ENCODE measurements at places on chromosomes 12 and 14.
A peak's percentile ranks its signal among the peaks of the same experiment; 100 is the strongest.

DNA sequence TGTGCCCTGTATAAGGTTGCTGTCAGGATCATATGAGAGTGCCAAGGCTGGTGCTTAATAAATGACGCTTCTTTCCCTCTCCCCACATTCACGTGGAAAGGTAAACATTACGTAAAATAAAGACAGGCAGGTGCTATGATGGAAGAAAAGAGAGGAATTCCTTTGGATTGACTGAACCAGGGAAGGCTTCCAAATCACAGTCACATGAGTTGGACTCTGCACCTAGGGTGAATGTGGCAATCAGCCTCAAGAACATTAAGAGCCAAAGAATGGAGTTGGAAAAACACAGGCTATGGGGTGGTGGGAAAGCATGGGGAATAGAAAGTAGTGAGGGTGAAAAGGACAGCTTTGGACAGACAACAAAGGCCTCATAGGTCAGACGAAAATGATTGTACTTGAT, 473.1 kb downstream of the VRK1 start:
- DNase-seq, result no peak

DNA sequence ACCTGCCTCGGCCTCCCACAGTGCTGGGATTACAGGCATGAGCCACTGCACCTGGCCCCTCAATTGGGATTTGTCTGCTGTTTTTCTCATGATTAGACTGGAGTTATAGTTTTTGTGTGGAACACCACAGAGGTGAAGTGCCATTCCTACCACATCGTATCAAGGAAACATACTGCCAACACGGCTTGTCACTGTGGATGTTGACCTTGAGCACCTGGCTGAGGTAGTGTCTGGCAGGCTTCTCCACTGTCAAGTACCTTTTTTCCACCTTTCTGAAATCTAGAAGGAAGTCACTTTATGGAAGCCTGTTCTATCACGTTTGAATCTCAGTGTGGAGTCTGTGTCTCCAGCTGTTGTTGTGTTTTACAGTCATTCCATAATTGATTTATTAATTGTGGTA, 21.4 kb upstream of the SEL1L start:
- DNase-seq, result no peak

GRCh38 chr14:72165229-72165698, 233.0 kb downstream of the RGS6 start:
- no peak for DNase-seq

DNA sequence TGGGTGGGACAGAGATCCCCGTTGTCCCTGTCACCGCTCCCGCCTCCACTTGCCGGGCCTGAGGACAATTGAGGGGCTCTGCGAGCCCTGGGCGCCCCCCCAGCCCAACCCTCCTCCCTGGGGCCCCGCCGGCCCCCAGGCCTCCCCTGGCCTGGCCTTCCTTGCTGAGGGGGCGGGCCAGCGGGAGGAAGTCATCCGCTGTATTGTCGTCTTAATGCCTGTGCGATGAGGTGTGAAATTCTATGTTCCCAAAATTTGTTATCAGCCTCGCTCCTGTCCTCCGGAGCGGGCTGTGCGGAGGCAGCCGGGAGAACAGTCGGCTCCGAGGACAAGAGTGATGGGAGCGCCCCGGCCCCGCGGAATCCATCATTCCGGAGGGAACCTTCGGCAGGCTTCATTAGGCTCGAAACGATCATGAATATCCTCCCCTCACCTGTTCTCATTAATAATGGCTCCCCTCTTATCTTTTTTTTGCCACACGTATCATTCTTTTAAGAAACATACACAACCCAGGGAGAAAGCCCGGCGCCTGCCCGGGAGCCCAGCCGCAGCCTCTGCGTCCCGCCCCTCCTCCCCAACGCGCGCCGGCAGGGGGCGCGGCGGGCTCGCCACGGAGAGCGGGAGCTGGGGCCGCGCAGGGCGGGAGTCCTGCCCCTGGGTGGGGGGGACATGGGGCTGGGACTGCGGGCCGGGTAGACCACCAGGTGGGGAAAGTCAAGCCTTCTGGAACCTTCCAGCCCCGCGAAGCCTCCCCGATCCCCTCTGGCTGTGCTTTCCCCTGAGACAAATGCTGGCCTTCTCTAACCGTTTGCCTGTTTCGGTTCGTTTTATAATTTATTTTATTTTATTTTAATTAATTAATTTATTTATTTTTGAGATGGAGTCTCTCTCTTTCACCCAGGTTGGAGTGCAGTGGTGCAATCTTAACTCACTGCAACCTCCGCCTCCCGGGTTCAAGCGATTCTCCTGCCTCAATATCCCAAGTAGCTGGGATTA, 17.1 kb upstream of the DLK1 start:
- DNase-seq, result no peak

- no peak for DNase-seq
These were observed 93.9 kb downstream of the KSR2 start for GRCh38 chr12:117874842-117875434.

DNA sequence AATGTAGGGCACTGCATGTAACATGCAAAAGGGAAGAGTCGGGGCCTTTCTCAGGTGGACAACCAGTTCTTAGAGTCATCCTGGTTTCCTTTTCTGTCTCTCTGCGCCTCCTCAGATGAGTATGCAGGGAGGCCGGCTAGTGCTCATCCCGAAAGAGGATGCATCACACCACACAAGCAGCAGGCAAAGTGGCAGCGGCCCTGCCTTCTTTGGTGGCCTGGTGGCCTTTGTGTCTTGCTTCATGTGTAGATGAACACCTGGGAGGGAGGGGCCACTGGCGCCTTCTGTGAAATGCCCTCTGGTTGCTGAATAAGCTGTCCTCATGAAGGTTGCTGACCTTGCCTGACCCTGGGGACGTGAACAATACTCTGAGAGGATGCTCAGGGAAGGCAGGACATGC, 18.0 kb downstream of the SLC24A4 start:
- no peak for DNase-seq

DNA sequence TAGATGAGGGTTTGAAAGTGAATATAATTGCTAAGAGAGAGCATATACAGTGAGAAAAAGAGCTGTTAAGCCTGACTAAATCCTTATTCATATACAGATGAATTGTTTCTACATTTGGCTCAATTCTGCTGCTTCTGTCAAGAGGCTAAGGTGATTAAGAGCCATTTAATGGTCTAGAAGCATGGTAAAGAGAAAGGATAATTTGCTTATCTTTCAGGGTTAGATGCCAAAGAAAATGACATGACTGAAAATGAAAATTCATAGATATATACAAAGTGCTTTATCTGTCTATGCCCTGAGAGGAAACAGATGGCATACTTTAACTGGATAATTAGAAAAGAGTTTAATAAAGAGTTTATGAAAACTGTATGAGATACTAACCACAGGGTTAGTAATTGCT, 834.9 kb downstream of the SLC6A15 start:
- no peak for DNase-seq

- no peak for DNase-seq
These were observed 216 bp downstream of the IKBIP start for GRCh38 chr12:98644433-98644711.

- peak; percentile 74 for DNase-seq
These were observed at the start of gene BIN2 for GRCh38 chr12:51323966-51324895. Gene BIN2, minus strand, starts transcription at chr12:51324174. Its CDS starts 72 bp downstream, at chr12:51324102.

GRCh38 chr12:117468016-117468415, 106.6 kb upstream of the NOS1 start:
- DNase-seq, result no peak

GRCh38 chr12:129467726-129468125, 436.1 kb downstream of the TMEM132D start:
- no peak for DNase-seq

- DNase-seq, result no peak
These were observed 202.6 kb upstream of the AVPR1A start for GRCh38 chr12:63353559-63353958.

DNA sequence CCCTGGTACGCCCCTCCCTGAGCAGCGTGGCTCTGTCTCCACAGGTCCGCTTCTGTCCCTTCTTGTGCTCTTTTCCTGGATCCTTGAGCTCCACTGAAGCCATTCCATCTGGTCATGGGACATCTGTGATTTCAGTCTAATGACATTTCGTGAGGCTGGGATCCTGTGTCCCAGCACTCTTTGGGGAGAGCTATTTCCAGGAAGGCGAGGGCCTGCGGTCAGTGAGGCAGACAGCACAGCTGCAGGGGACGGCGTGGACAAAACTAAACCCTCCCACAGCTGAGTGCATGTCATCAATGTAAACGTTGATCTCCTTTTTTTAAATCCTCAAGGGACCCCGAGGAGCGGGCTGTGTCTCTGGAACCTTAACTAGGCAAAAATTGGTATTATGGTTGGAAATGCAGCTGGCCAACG, 127.7 kb downstream of the DACT1 start:
- DNase-seq, result no peak

DNA sequence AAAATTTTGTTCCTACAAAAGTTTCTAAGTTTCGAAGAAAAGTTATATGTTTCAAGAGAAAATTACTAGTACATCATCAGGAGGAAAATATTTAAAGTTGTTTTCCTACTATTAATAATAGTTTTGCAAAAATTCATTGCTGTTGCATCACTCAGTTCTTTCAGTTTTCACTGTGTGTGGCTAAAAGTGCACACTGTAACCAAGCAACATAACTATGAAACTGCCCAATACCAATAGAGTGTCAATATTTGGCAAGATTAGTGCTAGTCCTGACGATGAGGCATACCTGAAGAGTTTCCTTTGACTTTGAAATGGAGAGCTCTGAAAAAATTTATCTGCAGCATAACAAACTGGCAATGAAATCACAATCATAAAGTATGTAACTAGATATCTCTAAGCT, 194.3 kb downstream of the CPNE8 start:
- DNase-seq, result no peak

DNA sequence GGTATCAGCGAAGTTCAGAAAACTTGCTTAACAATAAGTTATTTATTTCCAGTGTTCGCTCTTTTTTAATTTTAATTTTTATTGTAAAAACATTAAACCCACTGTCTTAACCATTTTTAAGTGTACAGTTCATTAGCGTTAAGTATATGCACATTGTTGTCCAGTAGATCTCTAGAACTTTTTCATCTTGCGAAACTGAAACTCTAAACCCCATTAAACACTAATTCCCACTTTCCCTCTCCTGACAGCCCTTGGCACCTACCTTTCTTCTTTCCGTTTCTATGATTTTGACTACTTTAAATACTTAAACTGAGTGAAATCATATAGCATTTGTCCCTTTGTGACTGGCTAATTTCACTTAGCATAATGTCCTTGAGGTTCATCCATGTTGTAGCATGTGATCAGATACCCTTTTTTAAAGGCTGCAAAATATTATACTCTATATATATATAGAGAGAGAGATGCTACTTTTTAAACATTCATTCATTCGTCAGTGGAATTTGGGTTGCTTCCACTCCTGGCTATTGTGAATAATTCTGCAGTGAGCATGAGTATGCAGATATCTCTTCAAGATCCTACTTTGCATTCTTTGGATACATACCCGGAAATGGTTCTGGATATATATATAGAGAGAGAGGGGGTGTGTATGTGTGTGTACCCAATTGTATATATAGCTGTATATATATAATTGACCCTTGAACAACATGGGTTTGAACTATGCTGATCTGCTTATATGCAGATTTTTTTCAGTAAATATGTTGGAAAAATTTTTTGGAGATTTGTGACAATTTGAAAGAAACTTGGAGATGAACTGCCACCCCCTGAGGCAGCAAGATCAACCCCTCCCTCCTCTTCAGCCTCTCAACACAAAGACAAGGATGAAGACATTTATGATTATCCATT, 74.7 kb upstream of the EVL start:
- no peak for DNase-seq

DNA sequence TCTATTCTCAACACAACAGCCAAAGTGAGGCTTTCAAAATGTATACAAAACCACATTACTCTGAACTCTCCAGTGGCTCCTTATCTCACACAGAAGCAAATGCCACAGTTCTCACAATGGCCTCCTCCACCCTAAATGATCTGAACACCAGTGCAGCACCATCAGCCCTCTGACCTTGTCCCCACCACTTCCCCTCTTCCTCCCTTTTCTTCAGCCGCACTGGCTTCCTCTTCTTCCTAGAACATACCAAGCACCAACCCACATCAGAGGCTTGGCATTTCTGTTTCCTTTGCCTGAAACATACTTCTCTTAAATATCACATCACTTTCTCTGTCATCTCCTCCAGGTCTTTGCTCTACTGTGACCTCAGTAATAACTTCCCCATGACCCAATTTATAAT, 66.3 kb downstream of the GPR135 start:
- no peak for DNase-seq

DNA sequence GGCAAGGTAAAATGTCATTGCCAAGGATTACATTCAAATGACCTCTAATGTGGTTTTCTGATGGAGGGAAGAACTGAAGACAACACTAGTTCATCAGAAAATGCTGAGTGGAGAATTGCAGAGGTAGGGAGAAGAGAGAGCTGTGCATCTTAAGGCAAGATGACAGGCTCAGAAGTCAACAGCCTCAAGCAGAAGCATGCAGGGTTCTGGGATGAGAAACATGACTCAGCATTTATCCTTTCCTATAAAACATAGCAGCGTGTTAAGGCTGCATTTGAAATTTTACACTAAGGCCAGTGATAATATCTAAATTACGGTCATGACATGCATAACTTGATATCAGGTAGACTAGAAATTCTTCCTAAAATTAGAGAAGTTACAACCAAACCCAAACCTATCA, 53.7 kb upstream of the DYRK2 start:
- no peak for DNase-seq

DNA sequence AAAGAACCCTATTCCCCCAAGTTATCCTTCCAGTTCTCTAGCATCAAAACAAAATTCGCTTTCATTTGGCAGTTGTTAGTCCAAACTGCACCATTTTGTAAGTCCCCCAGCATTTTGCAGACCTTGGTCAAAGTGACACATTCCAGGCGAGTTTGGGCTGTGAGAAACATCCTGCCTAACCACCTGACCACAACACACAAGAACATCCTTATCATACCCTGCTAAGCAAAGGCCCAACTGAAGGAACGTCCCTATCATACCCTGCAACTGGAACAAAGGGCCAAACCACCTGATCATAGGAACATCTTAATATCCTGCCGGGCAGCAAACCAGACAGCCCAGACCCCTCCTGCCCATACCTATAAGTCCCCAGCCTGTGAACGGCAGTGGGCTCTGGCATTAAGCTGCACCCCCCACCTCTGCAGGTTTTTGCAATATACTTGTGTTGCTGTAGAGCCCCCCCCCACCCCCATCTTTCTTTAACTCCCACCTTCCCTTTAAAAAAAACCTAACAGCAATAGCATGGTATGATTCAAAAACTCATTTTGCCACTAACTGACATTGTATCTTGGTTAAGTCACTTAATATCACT, 2.7 kb downstream of the PCNX4 start:
- DNase-seq, result no peak

DNA sequence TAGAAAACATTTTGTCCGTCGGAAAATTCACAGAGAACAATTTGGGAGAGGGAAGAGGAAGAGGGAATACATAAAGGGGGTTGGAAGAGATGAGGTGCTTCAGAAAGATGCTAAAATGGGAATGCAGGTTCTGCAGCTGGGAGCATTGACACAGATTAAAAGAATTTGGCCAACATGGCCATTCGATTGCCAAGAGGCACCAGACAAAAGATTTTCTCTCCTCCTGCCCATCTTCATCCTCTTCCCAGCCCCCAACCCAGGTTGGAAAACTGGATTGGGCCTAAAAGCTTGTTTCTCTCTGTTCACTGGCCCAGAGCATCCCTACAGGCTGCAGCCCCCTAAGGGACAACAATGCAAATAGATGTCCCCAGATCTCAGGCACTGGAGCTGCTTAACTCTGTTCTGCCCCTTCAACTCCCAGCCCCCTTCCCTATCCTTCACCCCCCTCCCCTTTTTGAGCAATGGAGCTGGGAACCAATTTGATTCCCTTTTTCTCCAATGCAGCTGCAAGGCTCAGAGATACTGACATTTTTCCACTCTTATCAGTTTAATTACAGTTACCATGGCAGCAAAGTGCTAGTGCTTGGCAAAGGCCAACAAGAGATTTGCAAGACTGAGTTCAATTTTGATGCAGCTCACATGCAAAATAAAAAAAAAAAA, 1.9 kb downstream of the LMO3 start:
- no peak for DNase-seq

All from activated gamma-delta T cell (primary cell).